ENCODE measurements at places on chromosomes 7 and 10.

GRCh38 chr10:71868192-71868697 lies 17.2 kb upstream of the PSAP start:
- DNase-seq = peak; percentile 48

GRCh38 chr7:112020800-112021199 lies 185.4 kb downstream of the DOCK4 start:
- DNase-seq = no peak

DNA sequence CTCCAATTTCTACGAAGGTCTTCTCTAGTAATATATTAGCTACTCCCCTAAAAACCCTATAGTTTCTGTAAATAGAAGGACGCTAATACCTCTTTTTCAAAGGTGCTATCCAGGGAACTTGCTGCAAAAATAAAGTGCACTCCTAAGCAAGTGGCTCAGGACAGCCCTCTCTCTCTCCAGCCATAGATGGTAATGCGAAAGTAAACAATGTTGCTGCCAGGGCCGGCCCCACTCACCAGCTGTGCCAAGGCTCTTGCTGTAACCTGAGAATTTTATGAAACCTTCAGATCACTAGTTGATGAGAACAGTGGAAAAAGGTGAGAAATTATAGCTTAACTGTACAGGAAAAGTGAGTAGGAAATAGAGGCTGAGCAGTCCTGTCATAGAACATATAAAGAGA lies 10.9 kb upstream of the TAS2R39 start:
- DNase-seq = no peak

GRCh38 chr10:21501091-21501490 lies 24.4 kb downstream of the SKIDA1 start:
- no peak for DNase-seq

GRCh38 chr10:14114791-14115190 lies 215.9 kb downstream of the FRMD4A start:
- DNase-seq = no peak

DNA sequence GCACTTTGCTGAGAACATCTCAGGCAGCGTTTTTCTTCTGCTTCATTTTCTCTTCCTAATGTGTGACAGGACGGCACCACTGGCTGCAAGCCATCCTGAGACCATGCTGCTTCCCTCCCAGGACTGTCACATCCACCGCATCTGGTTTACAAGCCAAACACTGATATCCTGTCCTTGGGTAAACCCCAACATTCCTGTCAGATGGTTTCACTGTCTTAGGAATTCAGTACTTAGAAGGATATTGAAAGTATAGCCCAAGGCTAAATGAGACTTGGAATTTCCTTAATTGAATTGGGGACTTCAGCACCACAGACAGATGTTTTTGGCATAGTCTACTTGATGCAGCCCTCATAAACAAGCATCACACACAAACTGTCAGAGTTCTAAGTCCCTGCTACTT lies 74.2 kb upstream of the PLXNA4 start:
- DNase-seq = peak; percentile 21

- no peak for DNase-seq
Observed at GRCh38 chr10:30742471-30742870, 112.9 kb upstream of the LYZL2 start.

DNA sequence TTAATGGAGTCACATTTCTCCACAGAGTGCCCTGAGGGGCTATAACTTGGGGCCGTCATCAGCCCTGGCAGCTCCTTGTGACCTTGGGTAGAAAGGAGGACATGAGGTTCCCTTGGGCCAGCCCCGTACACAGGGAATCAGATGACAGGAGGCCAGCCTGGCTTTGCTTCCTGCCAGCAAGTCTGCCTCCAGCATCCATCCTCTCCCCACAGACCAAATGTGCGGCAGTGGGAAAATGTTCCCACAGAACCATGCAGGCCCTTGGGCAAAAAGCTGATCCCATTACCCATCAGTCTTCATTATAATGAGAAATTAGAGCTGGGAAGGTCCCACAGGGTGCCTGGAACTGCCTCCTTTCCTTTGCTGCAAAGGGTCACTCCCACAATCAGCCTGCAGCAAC lies 908.3 kb downstream of the GRID1 start:
- DNase-seq = no peak

DNA sequence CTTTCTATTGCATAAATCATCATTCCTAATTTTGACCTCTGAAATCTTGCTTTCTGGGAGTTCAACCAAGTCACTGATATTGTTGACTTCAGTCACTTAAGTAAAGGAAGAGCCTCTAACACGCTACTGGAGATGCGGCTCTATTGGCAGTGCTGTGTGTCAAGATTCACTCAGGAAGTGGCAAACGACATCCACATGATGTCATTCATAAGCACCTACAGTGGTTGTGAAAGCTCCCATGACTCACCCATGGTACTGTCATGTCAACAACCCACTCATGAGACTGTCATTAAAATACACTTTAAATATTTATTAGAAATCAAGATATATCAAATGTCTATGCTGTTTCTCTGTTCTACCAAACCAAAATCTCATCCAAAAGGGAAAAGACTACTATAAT lies 52.5 kb upstream of the LHFPL3 start:
- DNase-seq = no peak

GRCh38 chr10:120588311-120588710 lies 131.3 kb downstream of the PLPP4 start:
- DNase-seq = no peak

DNA sequence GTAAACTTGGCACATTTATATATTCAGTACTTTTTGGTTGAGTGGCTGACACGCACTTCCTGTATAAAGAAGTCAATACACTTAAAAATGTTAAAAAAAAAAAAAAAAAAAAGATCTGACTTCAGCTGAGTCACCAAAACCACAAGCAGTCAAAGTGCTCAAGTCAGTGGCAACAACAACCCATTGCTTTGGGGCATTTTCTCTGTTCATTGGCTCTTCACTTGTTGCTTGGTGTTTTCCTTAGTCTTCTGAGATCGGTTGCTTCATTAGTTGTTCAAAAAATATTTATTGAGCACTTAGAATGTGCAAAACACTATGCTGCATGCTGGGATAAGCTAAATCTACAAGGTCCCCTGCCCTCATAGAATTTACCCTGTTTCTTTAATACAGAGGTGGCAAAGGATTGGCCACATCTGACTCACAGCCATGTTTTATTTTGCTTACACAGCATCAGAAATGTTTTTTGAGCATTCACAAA lies 63.7 kb downstream of the ZNRF2 start:
- peak; percentile 8 for DNase-seq

DNA sequence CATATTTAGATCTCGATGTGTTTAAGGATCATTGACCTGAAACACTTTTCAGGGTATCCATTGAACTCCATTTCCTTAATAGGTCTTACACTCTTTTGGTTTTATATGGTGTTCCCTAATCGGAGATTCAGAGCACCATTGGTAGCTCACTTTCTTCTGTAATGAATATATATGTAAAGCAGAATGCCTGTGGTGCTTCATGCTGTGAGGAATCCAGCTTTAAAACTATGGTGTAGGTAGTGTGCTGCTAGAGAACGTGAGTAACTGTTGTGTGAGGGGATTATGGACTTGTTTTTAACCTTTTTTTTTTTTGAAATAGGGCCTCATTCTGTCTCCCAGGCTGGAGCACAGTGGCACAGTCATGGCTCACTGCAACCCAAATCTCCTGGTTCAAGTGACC lies 376.9 kb upstream of the LRGUK start:
- no peak for DNase-seq

GRCh38 chr10:78588194-78588811 lies 480.5 kb upstream of the ZMIZ1 start:
- peak; percentile 66 for DNase-seq
